ENCODE measurements at places on chromosomes 5 and 9.
A peak's percentile ranks its signal among the peaks of the same experiment; 100 is the strongest.

GRCh38 chr9:89502038-89502601 lies 4.2 kb upstream of the SEMA4D start:
- peak; percentile 59 for DNase-seq

- no peak for DNase-seq
Measured at GRCh38 chr9:128310461-128310860, 11.8 kb downstream of the TRUB2 start.

GRCh38 chr9:84874596-84874995 lies 205.1 kb downstream of the NTRK2 start:
- DNase-seq: no peak

GRCh38 chr9:86486891-86487837 lies 133.0 kb upstream of the TUT7 start:
- no peak for DNase-seq

GRCh38 chr5:143474616-143475015 lies 71.1 kb upstream of the NR3C1 start:
- DNase-seq: no peak

- DNase-seq: no peak
Measured at GRCh38 chr5:117220730-117221129, 646.1 kb upstream of the SEMA6A start.

GRCh38 chr5:53481159-53481886 lies 894 bp downstream of the FST start:
- no peak for DNase-seq

DNA sequence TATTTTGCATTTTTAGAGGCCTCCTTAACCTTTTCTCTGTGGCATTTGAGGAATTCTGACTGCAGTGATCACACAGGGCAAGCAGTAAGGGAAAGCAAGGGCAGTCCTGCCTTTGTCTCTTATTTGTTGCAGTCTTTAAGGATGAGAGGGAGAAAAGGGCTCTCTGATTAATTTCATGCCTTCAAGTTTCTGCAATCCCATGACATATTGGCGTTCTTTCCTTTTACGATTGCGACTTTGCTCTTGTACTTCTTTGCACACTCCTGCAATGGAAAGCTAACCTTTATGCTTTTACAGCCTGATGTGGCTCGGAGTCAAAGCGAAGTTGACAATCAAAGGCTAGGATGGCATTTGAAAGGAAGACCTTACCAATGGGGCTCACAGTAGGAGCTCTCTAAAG lies 698.4 kb downstream of the DNAH5 start:
- no peak for DNase-seq

DNA sequence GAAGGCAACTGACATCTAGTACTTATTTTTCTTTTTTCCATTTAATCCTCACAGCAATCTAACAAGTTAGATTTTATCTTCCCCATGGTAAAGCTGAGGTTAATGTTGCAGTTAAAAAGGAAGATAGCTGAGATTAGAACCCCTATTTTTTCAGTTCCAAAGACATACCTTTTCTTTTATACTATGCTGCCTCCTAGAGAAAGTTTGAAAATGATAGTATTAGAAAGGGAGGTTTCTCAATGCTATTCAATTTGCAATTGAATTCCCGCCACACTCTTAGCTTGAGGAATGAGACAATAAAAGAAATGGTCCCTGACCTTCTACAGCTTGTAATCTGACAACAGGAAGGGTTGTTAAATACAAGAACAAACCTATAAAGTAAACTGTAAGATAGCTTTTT lies 195.9 kb upstream of the TRIM32 start:
- no peak for DNase-seq

DNA sequence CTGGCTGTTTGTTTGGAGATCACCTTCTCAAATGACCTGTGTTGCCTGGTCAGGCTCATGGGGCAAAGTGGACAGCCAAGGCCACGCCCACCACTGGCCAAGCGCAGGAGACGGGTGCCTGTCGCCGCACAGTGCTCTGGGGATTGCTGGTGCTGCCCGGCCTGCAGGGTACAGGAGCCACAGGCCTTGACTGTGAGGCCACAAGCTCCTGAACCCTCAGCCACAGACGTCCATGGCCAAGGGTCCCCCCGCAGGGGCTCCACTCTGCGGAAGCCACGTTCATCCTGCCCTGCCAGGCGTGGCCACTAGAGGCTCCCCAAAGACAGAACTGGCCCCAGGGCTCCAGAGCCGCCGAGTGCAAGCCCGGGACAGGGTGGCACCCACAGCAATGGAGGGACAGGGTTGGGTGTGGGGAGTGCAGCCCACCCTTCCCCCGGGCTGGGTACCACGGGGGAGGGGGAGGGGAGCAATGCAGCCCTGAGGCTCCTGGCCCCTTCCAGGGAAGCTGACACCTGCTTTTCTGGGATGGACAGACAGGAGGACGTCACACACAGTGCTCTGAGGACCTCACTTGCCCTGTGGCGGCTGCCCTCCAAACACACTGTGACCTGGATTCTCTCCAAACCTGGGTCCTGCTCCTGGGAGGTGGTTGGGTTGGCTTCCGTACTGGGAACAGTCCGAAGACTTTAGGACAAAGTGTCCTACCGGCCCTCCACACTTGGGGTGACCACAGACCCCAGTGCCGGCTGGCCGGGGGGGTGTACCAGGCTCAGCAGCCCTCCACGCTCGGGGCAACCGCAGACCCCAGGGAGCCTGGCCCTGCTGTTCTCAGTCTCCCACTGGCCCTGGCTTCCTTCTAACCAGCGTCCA lies 21.5 kb downstream of the TPPP start:
- DNase-seq: peak; percentile 72

- peak; percentile 35 for DNase-seq
Measured at GRCh38 chr5:472076-472655, 29.2 kb downstream of the EXOC3 start.

DNA sequence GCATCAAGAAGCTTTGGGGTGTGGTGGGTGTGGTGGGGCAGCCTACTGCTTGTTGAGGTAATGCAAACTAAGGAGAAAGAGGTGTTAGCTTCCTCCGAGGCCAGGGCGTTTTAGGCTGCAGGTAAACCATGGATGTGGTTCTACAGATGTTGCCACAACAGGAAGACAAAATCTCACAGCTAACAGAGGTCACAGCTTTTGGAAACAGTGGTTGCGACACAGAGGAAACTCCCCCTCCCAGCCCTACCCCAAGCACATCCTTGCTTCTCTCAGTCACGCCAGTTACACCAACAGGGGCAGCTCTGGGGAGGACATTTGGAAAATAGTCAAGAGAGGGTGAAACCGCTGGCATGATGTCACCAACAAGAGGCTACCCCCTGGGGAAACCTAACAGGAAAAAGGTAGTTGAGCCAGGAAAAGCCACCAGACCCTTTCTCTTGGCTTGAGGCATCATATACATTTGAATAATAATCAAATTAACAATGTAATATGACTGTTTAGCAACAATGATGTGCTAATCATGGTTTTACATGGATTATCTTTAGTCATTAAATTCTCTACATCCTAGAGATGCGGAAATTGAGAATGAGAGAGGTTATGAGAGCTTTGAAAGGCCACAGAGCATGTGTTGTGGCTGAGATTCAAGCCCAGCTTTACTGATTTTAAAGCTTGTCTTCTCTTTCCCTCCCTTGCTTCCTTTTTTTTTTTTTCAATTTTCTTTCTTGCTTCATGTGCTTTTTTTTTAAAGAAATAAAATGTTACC lies 82.2 kb upstream of the IL12B start:
- peak; percentile 74 for DNase-seq

DNA sequence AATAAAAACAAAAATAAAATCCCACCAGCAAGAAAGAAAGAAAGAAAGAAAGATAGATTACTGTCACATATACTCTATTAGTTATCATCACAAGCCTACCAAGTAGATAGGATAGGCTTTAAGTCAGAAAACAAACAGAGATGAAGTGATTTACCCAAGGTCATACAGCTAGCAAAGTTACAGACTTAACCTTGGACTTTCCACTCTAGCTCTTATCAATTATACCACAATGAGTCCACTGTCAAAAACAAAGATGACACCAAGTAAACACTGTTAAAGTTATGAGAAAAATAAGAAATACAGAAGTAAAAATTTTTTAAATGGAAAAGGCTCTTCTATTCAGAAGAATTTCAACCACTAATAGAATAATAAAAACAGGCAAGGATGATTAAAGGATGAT lies 13.4 kb downstream of the LARS1 start:
- DNase-seq: no peak

DNA sequence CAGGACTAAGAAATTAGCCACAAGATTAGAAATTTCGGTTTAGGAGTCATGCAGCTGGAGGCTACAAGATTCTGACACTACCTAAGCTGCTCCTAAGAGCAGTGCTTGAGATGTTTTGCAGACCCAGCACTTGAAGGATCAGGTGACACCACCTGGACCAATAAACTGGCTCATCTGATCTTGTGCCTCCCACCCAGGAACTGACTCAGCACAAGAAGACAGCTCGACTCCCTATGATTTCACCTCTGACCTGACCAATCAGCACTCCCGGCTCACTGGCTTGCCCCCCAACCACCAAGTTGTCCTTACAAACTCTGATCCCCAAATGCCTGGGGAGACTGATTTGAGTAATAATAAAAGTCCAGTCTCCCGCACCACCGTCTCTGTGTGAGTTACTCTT lies 170.4 kb downstream of the TTC39B start:
- DNase-seq: peak; percentile 4

DNA sequence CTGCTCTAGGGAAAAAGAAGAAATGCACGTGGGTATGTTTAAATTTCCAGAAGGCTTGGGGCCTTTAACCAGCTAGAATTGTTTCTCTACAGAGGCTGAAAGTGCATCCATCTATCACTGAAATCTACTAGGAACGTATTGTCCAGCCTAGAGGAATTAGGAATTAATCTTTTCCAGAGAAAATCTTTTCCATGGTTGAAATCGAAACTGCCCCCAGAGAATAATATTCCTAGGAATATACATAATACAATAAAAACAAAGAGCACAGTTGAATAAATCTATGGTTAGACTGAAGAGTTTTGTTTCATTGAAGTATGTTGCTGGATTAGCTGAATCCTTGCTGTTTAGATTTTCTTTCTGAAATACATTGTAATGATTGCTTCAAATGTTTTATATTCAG lies 378.5 kb downstream of the PLK2 start:
- no peak for DNase-seq

DNA sequence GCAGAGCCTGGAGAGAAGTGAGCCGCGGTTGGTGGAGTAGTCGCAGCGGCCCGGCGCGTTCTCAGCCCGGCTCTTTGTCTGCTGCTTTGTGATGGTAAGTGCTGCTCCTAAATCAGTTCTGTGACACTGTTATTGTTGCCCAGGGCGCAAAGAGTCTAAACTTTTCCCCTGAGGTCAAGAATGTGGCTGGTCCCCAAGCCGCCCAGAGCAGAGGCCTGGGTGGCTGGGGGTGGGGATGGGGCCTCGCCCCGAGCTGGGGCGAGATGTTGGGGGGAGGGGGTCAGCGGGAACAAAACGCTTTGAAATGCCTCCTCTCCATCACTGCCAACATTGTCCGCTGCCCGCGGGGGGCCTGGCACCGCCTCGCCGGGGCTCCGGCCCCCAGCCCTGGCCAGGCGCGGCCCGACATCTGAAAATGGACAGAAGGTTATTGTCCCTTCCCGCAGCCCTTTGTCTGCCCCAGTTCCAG lies 11.7 kb upstream of the CERCAM start:
- no peak for DNase-seq

- no peak for DNase-seq
Measured at GRCh38 chr9:17011880-17012279, 123.0 kb upstream of the CNTLN start.

DNA sequence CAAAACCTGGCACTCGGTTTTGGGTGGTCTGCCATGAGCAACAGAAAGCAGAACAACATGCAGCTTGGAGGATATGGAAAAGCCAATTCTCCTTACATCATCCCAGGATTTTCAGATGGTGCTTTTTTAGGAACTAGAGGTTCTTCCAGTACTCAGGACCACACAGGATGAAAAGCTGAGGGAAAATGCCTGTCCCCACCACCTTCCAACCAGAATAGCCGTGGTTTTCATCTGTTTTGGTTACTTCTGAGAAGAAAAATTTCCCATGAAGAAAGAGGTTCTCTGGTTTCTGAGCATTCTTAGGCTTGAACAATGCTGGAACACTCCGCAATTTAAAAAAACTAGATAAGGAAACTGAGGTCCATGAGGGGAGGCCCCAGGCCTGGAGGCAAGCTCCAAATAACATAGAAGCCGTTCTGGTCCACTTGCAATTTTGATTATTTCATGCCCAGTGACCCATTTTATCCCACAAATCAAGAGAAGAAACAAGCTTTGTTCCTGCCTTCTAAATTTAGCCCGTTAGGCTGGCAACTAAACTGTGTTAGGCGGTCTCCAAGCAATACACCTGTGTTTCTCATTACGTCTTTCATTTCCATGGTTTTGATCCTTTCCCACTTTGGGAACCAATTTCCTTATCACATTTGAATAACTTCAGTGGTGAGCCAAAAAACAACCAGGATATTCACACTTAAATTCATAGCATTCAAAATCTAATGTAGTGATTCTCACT lies 79.2 kb upstream of the SPIN1 start:
- DNase-seq: no peak

GRCh38 chr5:2303431-2304100 lies 420.8 kb upstream of the IRX4 start:
- DNase-seq: no peak

GRCh38 chr5:158068964-158069363 lies 210.0 kb upstream of the CLINT1 start:
- DNase-seq: no peak

DNA sequence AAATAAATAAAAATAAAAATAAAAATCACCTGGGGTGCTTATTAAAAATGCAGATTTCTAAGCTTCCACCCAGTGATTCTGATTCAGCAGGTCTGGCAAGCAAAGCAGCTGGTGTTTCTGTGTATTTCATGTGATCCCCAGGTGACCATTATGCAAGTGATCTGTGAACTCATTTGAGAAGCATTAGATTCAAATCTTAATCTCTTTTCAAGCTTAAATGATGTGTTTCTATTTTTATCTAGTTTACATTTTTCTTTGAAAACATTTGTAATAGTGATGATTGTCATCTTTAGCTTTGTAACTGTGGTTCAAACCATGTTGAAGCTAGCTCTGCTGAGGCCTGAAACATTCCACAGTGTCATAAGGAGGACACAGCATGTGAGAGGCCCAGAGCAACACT lies 804.8 kb upstream of the ZNF608 start:
- DNase-seq: no peak

DNA sequence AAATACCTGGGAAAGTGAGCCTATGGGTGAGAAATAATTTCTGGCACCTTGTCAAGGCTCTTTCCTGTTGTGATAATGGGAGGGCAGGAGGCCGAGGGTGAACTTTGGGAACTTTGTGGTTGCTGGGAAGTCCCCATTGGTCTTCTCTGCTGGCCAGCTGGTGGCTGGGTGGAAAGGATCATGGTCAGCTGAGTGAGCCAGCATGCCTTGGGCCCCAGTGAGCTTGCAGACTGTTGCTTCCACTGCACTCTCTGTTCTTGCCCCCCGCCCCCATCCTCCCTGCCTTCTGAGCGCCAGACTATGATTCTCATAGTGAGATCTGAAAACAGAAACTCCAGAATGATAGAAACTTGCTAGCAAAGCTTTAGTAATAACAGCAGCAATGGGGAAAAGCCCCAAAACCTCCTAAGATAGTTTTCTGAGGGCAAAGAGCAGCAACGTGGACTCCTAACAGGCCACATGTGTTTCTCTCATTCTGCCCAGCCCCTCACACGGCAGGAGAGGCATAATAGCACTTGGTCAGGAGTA lies 139.2 kb upstream of the SMARCA2 start:
- peak; percentile 74 for DNase-seq

All from stimulated activated naive CD8-positive, alpha-beta T cell treated with anti-CD3 and anti-CD28 coated beads, Interleukin-15, Interleukin-2, amounts not matched to agents 100 U/mL and 50 U/mL, for 24 hours (primary cell).